Colonic mucosa (tissue), 4 donors: ENCODE measurements at places on chromosomes 2 and 18. TPM values are rescaled to one million over a fixed set of nuclear protein-coding genes. Genes with fewer than 3 reads are reported as not detected.

Gene CPS1
- total RNA-seq = 2.7 TPM

Gene VPS54
- total RNA-seq = 22.5 TPM

Gene NEB
- 1.0 TPM for total RNA-seq

Gene REG3A
- 0.32 TPM for total RNA-seq

Gene SLC4A3
- 0.72 TPM for total RNA-seq

Gene GPAT2
- total RNA-seq = 6.6 TPM

Gene SLC4A5
- total RNA-seq = 2.8 TPM

Gene ABCG5
- 0.29 TPM for total RNA-seq

Gene ZBTB14
- total RNA-seq = 11.8 TPM

Gene OTOS
- total RNA-seq = not detected

Gene EPB41L3
- total RNA-seq = 78.0 TPM

- DNase-seq = no peak
Observed at GRCh38 chr2:213219816-213220215, 64.4 kb upstream of the SPAG16 start.

DNA sequence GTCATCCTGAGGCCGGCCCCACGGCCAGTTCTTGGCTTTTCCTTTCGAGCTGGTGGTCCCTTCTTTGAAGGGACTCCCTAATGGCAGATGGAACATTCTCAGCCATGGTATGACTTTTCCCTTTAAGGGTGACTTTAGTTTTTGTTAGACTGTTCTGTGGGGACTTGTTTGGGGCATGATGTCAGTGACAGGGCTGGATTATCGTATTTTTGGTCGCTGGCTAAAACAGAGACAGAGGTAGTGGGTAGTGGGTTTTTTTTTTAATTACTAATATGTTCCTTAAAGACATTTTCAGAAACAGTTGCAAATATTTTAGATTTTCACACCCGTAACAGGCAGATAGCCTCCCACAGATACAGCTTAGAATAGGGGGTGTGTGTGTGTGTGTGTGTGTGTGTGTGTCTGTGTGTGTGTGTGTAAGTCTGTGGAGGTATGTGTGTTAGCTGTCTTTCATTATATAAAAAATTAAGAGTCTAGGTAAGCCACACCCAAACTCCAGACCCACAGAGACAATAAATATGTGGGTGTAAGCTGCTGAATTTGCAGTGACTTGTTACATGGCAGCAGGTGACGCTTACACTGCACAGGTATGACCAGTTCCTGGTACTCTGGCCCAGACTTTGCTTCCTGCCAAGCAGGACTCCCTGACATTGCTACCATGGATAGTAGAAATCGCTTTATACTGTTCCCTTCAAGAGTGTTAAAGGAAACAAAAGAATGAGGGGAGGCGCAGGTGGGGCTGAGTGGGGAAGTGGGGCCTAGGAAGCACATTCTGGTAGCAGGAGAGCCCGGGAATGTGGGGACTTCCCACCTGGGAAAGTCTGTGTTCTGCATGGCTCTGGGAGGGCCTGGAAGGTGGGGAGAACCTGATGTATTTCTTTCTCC lies 20.9 kb downstream of the NCK2 start:
- no peak for DNase-seq

DNA sequence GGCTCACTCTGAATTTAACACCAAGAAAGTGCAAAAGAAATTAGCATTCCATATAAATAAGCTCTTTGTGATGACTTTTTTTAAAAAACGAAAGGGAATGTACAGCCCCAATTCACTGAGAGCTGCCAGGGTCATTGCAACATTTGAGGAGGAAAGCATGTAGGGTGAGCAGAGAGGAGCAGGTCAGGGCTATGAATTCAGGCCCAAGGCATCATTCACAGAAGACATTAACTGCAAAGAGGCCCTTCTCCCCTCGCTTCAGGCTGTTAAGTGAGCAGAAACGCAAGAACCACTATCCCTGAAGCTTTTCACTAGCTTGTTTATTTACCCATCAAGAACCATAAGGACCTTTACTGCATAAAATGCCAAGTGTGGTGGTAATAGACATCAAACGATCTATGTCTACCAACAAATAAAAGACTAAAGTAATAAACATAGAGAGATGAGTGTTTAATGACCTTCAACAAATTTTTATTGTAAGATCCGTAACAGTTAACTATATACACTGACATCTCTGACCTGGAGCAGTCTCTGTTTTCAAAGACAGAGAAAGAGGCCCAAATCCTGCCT lies 333.1 kb upstream of the HNRNPA3 start:
- DNase-seq = no peak

GRCh38 chr2:232058063-232058877 lies 96.8 kb downstream of the DIS3L2 start:
- no peak for DNase-seq

DNA sequence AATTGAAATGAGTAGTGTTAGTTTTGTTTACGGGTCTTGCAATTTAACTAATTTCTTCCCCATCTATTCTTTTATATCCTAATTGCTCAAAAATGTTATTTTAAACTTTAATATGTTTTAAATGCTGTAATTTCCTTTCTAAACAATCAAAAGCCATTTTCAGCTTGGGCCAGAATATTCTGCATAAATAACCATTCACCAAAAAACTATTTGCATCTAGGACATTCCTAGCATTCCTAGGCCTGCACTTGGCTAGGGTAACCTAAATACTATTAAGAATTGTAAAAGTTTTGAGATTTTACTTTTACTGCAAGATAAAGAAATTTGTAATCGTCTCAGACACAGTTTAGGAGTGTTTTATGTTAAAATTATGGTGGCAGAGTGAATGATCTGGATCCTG lies 7.8 kb upstream of the ETAA1 start:
- no peak for DNase-seq

DNA sequence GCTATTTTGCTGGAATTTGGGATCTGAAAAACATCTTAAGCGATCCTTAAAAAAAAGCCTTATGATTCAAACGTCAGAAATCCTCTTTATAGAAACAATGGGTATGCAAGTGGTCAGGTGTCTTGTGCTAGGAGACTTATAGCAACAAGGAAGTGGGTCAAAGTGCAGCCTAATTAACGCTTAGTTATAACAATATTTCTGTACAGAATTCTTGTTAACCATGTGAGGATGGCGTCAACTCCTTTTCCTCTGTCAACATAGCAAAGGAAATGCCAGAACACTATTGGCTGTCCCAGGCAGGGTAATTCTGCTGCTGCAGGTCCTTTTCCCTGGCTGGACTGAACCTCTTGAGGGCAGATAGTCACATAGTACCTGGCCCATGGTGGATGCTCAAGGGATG lies 189.4 kb downstream of the MSH2 start:
- DNase-seq = no peak

DNA sequence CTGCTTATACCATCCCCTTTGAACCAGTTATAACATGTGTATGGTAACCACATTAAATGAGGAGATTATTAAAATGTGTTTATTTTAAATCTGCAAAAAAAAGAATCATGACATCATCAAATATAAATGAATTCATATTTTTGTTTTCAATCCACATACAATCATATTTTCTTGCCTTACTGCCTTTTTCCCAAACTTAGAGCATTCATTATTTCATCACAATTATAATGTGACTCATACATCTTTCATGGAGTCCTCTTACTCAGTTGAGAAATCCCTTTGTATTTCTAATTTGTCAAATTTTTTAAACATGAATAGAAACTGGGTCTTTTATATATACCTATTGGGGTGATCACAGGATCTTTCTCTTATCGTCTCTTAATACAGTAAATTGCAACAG lies 909.6 kb downstream of the DSC3 start:
- DNase-seq = no peak

- no peak for DNase-seq
Observed at GRCh38 chr2:43855292-43855691, 16.5 kb downstream of the ABCG8 start.

DNA sequence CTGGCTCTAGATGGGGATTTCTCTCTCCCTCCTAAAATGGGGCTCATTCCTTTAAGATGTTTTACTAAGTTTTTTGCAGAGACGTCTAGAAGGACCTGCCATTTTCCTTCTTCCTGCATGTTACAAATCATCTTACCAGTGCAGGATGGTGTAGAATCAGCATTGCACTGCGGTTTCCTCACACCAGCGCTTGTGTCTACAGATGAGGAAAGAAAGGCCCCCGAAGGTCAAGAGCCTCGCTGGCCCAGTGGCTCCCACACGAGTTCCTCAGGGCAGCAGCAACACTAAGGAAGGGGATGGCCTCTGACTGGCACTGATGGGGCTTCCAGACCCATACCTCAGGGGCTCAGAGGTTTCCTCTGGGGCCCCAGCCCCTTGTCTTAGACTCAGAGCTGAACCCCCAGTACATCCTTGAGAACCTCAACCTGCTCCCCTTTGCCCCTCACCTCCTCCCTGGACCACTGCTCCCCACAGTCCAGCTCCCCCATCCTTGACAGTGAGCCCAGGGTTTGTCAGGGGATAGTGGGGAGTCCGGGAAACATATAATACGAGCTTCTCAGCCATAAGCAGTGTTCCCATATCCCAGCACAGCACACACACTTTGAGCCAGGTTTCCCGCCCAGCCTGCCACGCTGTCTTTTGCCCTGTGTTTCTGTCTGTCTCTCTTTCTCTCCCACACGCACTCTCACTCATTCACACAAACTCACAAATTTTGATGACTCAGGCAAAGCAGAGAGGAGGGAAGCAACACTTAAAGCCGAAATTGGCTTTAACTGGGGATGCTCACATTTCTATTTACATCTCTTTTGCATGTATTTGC lies 29.4 kb downstream of the ZFP36L2 start:
- no peak for DNase-seq

DNA sequence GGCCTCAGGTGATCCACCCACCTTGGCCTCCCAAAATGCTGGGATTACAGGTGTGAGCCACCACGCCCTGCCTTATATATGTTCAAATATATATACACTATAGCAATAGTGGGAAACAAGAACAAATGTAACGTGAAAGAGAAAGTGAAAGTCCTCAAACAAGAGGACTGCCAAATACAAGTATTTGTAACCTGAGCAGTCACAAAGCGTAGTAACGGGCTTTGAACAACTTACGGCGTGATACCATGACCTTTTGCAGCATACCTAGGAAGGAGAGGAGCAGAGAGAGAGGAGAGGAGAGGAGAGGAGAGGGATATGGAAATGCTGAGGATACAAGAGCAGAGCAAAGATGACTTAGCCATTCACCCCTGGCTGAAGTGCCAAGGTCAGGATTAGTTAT lies 113.8 kb upstream of the RGPD4 start:
- DNase-seq = no peak

GRCh38 chr2:84052043-84052442 lies 407.0 kb downstream of the SUCLG1 start:
- no peak for DNase-seq

GRCh38 chr2:91974401-91975129 lies 2896.7 kb upstream of the TEKT4 start:
- no peak for DNase-seq

DNA sequence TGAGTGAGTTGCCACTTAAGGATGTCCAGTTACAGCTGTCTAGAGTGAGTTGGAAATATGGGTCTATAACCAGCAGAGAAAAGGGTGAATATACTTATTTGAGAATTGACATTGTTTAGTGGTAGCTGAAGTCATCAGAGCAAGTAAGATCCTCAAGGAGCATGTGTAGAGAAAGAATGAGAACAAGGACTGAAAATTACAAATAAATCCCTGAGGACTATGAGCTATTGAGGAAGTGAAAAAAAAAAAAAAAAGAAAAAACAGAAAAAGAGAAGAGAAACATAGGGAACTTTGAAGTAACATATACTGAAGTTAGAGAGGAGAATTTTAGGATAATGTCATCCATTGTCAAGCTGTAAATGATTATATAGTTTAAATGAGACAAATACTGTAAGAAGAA lies 134.0 kb upstream of the CCDC68 start:
- DNase-seq = no peak

DNA sequence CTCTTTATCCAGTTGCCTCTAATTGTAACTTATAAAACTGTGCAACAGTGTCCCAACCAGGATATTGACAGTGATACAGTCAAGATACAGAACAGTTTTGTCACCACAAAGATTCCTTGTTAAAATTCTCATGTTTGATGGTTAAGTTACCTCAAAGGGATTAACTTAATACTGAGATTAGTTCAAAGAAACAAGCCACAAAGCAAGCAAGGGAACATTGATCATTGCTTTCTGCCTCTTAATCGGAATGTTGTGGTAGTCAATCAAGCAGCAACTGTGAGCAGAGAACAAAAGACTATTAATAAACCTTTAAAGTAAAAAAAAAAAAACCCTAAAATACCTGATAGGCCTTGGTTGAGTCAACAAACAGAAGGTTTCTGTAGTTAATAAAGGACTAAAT lies 352.3 kb downstream of the PARD3B start:
- no peak for DNase-seq

DNA sequence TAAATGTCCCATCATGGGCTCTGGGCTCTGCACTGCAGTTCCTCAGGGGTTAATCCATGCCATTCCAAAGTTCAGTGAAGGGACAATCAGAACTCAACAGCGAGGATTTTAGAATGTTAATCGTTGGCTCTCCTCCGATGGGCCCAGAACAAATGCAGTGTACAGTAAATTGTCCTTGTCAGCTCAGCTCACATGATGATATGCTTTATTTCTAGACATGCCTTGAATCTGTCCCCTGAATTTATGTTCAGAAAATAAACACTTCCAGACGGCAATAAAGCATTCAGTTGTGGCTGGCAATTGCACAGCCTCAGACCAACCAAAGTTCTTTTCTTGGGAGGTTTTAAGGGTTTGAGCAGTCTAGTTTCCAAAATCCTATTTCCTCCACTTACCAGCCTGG lies 981.2 kb downstream of the BCL11A start:
- no peak for DNase-seq

DNA sequence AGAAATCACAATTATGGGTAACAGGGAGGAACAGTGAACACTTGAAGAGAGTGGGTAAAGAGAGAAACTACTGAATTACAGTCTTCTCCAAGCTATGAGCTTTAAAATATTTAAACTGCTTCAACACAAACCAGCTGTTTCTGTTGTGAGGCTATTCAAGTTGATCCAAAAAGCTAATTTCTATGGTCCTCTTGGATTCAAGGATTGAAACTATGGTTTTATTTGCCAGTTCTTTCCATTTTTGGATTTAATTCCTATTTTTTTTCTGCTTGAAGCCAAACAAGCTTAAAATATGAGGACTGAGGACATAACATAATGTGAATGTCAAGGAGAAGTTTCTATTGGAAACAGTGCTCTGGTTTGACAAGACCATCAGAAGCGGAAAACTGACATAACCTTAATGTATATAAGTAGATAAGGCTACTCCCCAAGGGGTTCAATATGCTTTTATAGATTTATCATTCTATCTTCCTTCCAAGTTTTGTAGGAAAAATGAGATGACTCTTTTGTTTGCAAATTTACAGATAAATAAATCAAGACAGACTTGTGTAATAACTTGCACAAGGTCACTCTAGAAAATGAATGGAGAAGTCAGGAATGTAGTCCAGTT lies 60.7 kb upstream of the AQP4 start:
- no peak for DNase-seq

- DNase-seq = no peak
Observed at GRCh38 chr18:27223526-27224291, 38.6 kb upstream of the CHST9 start.

GRCh38 chr2:180442860-180443644 lies 436.0 kb upstream of the CWC22 start:
- DNase-seq = no peak

DNA sequence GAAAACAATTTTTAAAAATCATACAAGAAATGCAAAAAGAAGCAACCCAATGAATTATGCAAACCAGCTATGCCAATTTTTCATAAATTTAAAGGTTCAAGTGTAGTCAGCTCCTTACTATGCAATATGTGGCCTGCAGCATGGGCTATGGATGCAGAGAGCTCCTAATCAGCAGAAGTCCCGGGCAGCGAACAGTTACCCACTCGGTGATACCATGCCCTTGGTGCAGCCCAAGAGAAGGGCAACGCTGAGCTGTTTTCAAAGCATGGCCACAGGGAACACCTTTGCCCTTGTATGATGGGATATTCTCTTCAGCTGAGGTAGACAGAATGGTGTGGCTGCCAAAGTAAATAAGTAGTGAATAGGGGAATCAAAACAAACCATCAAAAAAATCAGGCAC lies 17.3 kb upstream of the ARL5A start:
- DNase-seq = no peak
